Putamen (tissue), 1 donor: ENCODE measurements at places on chromosomes 1 and 21.

DNA sequence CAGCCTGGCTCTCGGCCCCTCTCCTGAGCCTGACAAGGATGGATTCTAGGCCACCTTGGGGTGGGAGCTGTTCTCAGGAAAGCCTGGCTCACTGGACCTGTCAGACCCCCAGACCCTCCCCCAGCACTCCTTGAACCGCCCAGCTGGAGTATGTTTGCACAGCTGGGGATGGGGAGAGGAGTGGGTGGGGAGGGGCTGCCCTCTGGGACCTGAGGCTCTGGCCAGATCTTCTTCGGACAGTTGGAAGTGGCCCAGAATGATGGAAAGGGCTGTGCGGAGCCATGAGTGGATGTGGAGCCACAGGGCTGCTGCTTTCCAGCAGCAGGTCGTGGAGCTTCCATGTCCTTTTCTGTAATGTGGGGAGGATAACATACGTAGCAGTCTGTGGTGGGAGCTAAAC lies 43.0 kb upstream of the TRABD2B start:
- no peak for DNase-seq

- DNase-seq = no peak
These were observed 27.2 kb upstream of the TMCO1 start for GRCh38 chr1:165795894-165796293.

- DNase-seq = no peak
These were observed 25.3 kb upstream of the BTG2 start for GRCh38 chr1:203280061-203280460.

GRCh38 chr1:87334351-87335174 lies 5.9 kb downstream of the LMO4 start:
- no peak for DNase-seq

DNA sequence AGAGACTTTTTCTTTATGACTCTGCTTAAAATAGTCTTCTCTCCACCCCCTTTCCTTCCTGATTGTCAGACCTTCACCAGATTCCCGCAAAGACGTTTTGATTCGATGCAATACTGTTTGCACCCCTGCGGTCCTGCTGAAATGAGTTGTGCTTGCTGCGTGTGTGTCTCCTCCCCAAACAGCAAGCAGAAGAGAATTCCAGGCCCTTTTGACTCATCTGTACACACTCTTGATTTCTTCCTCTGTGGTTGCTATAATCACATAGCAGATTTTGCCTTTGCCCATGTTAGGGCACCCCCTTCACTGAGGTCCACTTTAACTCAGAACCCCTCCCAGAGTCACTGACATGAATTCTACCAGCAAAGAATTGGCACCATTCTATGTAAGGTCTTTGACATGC lies 136.5 kb downstream of the ZZZ3 start:
- no peak for DNase-seq

DNA sequence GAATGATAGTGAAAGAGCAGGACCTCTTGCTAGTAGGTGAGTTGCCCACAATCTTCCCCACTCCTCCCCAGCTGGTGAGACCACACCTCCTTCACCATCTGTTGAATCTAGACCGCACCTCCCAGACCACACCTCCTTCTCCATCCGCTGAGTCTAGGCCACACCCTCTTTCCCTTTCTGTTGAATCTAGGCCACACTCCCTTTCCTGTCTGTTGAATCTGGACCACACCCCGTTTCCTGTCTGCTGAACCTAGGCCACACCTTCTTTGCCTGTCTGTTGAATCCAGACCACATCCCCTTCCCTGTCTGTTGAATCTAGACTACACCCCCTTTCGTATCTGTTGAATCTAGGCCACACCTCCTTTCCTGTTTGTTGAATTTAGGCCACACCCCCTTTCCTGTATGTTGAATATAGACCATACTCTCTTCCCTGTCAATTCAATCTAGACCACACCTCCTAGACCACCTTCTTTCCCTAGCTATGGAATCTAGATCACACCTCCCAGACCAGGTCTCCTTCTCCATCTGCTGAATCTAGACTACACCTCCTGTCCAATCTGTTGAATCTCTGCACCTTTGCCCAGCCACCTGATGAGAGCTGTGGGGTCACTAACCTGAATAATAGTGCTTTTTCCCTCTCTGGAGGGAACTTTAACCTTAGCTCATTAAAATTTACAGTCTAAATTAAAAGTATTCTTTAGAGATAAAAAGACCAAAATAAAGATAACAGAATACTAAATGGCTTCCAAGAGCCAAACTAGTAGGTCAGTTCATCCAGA lies 116.3 kb downstream of the DAB1 start:
- DNase-seq = no peak

- DNase-seq = no peak
These were observed 55.3 kb downstream of the CDC7 start for GRCh38 chr1:91555821-91556531.

DNA sequence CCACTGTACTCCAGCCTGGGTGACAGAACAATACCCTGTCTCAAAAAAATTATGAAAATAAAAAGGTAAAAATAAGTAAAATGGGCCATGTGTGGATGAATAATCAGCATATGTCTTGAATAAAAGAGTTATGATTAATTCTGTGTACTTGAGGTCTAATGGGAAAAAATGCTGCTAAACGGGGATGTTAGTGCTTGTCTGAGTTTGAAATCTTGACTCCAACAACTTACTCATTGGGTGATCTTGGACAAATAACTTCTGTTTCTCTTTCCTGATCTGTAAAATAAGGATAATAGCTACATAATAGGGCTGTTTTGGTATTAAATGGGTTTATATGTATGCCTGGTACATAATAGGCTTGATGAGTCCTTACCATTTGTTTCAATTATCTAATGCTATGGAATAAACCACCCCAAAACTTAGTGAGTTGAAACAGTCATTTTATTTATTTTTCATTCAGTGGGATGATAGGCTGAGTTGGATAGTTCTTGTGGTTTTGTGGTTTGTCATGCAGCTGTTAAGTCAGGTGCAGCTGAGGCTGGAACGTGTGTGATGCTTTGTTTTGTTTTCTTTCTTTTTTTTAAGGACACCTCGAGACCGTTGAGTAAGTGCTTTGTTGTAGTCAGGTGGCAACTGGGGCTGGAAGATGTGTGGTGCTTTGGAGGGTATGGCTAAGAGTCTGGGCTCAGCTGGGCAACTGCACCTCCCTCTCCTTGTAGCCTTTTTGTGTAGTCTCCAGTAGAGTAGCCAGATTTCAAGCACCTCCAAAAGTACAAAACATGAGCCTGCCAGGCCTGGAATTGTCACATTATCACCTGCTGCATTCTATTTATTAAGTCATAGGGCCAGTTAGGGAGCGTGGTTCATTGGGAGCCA lies 4.9 kb downstream of the MDM4 start:
- DNase-seq = no peak

GRCh38 chr1:25617625-25618432 lies 1.2 kb downstream of the MAN1C1 start:
- no peak for DNase-seq
